ENCODE measurements at places on chromosomes 4 and X.

DNA sequence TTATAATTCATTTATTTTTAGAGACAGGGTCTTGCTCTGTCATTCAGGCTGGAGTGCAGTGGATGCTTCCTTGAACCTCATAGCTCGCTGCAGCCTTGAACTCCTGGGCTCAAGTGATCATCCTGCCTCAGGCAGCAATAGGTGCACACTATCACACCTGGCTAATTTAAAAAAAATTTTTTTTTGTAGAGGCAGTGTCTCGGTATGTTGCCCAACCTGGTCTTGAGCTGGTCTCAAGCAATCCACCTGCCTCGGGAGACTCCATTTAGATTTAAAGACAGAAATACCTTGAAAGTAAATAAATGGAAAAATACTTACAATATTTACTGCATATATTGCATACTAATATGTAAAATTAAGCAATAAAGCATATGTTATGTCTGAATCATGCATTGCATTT lies 40.3 kb upstream of the MAB21L2 start:
- no peak for DNase-seq

- DNase-seq, result peak; percentile 71
Observed at GRCh38 chr4:166091912-166092510, 219.0 kb downstream of the TLL1 start.

- DNase-seq, result peak; percentile 36
Observed at GRCh38 chr4:142282870-142283431, 563.1 kb downstream of the INPP4B start.

GRCh38 chr4:128364565-128364964 lies 77.0 kb upstream of the PGRMC2 start:
- DNase-seq, result no peak

- DNase-seq, result no peak
Observed at GRCh38 chrX:57902633-57903032, 7.6 kb downstream of the ZXDA start.

DNA sequence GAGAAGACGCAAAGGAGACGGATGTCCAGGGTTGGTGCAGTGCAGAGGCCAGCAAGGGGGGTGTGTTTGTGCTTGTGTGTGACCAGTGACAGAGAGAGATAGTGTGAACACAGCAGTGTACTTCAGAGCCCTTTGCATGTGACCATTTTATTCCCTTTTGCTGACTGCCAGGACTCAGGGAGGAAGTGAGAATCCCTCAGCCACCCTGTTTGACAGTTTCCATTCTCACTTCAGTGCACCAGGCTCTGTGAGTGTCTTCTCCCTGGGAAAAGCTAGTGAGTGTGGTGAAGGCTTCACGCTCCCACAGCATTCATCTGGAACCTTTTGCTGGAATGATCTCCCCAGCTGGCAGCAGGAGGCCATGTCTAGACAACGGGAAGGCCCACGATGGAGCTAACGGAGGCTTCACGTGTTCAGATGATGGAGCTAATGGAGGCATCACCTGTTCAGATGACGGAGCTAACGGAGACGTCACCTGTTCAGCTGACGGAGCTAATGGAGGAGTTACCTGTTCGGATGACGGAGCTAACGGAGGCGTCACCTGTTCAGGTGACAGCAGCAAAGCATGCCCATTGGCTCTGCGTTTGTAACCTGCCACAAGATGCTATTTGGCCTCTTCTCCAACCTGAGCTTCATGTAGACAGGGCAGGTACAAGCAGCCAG lies 195.4 kb downstream of the AFAP1 start:
- DNase-seq, result no peak

DNA sequence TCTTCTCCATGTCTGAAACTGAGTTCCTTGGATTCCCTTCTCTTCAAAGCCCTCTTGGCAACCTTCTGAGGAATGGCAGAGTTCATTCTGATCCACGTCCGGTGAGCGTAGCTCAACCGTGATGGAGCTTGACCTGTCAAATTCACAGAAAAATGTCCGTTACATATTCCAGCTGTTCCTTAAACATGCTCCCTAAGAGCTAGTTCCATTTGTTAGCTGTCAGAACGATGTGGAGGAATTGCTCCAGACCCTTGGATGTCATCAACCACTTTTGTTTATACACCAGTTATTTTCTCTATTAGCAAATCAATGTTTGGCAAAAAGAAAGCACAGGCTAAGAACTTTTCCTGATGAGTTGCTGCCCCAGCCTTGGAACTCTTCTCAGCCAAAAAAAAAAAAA lies 50.1 kb downstream of the NHS start:
- no peak for DNase-seq

DNA sequence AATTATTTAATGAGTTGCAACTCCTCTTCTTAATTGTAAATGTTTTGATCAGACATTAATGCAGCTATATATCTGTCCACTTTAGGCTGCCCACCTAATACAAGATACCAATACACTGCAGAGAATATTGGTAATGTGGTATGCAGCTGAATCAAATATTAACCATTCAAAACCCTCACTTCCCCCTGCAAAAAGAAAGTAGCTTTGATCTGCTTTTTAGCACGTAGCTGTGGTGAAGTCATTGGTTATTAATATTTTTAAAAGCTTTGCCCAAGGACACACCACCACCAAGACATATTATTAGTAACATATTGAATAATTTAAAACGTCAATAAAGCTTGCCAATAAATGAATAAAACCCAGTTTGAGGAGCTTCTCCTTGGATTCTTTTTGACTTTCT lies 28.6 kb upstream of the CYP2U1 start:
- DNase-seq, result no peak

- peak; percentile 88 for DNase-seq
Observed at GRCh38 chrX:46791927-46792809, 33.2 kb upstream of the SLC9A7 start.

DNA sequence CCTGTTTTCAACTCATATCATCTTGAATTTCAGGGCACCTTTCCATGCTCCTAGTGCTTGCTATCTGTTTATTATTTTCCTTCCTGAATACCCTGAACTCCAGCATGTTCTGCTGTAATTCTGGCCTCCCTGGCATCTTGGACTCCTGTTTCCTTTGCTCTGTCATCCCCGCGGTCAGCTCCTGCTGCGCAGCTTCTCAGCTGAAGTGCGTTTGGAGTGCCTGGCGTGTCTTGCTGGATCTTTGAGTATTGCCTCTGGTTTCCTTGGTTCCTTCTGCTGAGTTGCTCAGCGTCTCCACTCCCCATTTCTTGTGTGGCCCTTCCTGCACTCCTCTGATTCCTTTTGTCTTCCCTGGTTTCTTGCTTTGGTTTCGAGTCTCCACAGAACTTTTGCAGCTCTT lies 84.4 kb downstream of the HTT start:
- DNase-seq, result no peak

DNA sequence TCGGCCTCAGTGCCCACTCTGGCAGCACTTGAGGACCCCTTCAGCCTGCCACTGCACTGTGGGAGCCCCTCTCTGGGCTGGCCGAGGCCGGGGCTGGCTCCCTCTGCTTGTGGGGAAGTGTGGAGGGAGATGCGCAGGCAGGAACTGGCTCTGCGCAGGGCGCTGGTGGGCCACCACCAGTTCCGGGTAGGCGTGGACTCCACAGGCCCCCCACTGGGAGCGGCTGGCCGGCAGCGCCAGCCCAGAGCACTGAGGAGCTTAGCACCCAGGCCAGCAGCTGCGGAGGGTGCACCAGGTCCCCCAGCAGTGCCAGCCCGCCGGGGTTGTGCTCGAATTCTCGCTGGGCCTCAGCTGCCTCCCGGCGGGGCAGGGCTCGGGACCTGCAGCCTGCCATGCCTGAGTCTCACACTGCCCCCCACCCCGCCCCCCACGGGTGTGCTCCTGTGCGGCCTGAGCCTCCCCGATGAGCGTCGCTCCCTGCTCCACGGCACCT lies 216.9 kb upstream of the TACR3 start:
- DNase-seq, result no peak

GRCh38 chr4:32135642-32136041 lies 1415.5 kb downstream of the PCDH7 start:
- no peak for DNase-seq
